Right kidney (tissue), 9 donors: ENCODE measurements at places on chromosomes 6 and 20.

DNA sequence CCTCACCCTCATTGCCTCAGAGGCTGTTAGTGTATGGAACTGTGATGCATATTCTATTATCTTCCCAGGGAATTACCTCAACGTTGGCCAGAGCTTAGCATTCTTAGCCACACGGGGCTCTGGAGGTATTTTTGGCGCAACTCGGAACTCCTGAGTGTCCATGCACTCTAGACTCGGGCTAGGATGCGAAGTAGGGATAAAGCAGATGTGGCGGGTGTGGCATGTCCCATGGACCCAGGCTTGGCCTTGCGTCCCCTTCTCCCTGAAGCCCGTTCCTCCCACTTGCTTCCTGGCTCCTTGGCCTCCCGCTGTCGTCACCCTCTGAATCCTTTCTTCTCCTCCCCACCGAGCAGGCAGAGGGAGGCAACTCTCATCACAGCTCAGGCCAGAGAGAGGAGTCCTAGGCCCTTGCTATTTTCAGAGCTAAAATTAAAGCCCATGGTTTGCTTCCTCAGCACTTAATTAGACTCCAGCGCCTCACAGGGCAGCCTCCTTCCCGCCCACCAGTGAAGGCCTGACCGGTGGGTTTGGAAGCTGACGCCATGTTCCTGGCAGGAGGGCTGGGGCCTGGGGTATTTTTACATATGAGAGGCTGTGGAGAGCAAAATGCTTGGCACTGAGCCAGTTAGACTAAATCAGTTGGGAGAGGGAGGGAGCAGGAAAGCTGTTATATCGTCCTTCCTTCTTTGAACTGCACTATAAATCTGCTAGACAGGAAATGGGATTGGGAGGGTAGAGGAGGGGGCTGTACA lies 138.7 kb downstream of the FOXO3 start:
- peak; percentile 65 for DNase-seq

GRCh38 chr6:90186026-90186425 lies 110.6 kb downstream of the BACH2 start:
- no peak for DNase-seq

DNA sequence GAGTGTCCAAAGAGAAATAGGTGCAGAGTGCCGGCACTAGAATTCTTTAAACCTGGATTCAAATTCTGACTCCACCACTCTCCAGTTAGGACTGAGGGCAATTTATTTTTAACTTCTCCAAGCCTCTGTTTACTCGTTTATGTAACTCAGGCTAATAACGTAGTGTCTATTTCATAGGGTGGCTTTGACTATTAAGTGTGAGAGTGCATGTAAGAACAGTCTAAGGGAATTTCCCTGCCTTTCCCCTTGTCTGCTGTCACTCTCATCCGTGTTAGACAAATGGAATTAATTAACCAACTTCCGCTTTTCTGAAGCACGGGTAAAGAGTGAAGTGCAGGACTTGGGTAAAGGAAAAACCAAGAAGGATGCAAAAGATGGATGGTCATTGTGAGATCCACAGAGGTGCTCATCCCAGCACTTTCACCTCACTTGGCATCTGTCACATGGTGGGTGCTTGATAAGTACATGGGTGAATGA lies 4.1 kb upstream of the ZKSCAN8 start:
- DNase-seq = no peak

DNA sequence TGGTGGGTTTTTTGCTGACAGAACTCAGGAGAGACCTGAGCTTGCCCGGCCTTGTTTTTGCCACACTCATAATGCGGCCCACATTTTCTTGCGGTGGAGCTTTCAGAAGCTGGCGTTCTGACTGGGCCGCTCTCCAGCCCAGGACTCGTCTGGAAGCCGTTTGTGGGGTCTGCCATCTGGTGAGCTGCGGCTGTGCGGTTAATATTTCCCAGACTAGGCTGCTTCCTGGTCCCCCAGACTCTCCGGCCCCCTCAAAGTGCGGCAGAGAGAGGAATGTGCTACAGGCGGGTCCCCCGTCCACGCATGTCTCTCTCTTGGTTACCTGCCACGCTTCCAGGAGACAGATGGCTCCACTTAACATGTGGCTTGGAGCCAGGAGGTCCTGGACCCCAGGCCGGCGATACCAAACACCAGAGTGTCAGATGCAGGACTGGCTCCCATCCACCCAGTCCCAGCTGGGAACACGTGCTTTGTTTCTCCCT lies 128.9 kb upstream of the PMEPA1 start:
- DNase-seq = no peak

DNA sequence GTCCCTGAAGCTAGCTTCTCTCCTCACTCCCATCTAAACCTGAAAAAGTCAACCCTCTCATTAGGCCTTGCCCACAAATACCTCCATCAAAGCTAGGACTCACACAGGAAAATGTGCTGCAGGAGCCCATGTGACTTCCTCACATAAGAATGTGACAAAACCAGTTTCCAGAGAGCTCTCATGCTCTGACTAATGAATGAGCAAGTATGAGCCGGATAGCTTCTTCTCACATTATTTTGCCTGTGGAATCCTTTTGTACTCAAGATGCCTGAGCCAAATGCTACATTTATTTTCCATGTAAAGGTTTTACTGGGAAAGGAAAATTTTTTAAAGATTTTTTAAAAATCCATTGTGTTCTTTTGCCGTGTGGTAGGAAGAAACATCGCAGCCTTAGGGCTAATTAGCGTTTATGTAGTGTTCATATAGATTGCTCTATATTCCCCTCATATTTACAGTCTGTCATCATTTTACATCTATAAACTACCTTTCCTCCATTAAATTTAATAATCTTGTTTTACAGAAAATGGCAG lies 68.6 kb upstream of the CCN6 start:
- no peak for DNase-seq

GRCh38 chr20:2745936-2746635 lies 53.5 kb downstream of the EBF4 start:
- no peak for DNase-seq

DNA sequence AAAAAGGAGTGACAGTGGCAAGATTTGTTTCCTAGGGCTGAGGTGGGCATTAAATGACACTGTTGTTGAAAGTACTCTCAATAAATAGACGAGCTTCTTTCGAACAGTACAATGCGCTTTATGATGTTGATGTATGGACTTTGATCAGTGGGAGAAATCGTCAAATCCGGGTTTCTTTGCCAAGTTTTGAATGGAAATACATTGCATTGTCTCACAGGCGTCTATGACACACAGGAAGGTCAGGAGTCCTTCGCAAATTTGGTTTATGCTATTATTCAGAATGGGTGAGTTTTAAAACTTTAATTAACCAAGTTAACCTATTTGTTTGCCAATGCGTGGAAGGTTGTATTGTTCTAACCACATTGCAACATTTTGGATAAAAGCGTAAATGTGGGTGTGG lies 547.3 kb upstream of the SLC35B3 start:
- no peak for DNase-seq

- DNase-seq = peak; percentile 13
These were observed 25.4 kb downstream of the DIDO1 start for GRCh38 chr20:62900692-62901584.
